ENCODE measurements at places on chromosomes 3 and 15. TPM values are rescaled to one million over a fixed set of nuclear protein-coding genes. Genes with fewer than 3 reads are reported as not detected.

- DNase-seq = no peak
These were observed 140.7 kb downstream of the GADL1 start for GRCh38 chr3:30753766-30754165.

GRCh38 chr15:69484837-69485236 lies 32.2 kb downstream of the RPLP1 start:
- peak; percentile 68 for DNase-seq

- DNase-seq = no peak
These were observed 184.4 kb downstream of the PEX5L start for GRCh38 chr3:179852142-179852905.

Gene NBEAL2
- 4.3 TPM for total RNA-seq

Gene NANOGP8
- 1.2 TPM for total RNA-seq
